ENCODE measurements at places on chromosomes 3 and 15.
A peak's percentile ranks its signal among the peaks of the same experiment; 100 is the strongest.

GRCh38 chr15:35818846-35819245 is 272.9 kb upstream of the DPH6 start:
- DNase-seq: no peak

DNA sequence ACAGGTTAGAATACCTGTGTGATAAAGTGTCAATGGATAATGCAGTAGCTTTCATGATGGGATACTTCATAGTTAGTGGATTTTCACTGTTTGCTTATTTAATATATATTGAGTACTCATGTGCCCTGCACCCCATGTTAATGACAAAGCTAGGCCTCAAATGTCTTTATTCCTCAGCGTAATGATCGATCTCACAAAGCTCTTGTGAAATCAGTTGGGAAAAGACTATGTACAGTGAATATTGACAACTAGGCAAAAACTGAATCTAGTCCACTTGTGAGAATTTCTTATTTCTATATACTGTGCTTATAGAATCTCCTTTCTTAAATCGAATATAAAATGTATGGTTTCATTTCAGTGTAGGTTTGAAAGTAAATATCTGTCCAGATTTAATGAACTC is 17.9 kb downstream of the SMC4 start:
- no peak for DNase-seq

DNA sequence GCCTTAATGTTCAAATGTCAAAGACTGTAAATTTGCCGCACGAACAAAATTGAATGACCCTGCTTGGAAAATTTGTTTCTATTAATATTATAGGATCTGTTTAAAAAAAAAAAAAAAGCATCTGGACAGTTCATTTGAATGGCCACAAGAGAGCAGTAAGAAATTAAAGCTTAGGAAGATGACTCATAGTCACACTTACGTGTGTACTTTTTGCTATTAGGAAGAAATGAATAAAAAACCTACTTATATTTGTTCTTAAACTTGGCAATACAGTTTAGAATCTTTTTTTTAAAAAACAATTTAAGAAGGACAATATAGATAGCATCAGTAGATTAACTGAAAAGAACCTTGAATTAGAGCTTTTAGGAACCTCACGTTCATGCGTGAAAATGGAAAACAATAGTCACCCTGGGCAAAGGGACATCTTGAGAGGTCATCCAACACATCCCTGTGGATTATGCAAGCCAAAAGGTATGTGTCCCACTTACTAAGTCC is 621.8 kb downstream of the MECOM start:
- DNase-seq: no peak

DNA sequence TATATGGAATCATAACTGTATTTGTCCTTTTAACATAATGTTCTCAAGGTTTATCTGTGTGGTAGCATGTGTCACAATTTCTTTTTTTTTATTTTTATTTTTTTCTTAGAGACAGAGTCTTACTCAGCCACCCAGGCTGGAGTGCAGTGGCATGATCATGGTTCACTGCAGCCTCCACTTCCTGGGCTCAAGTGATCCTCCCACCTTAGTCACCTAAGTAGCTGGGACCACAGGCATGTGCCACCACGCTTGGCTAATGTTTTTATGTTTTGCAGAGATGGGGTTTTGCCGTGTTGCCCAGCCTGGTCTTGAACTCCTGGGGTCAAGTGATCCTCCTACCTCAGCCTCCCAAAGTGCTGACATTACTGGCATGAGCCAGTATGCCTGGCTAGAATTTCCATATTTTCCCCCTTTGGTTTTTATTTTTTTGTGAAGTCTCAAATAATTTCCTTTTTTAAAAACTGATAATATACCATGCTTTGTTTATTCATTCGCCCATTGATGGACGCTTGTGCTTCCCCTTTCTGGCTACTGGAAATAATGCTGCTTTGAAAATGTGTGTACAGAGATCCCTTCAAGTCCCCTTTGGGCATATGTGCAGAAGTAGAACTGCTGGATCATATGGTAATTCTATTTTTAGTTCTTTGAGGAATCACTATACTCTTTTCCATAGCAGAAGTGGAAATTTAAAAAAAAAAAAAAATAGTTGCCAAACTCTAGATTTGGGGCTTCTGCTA is 28.4 kb downstream of the TMEM40 start:
- DNase-seq: no peak

DNA sequence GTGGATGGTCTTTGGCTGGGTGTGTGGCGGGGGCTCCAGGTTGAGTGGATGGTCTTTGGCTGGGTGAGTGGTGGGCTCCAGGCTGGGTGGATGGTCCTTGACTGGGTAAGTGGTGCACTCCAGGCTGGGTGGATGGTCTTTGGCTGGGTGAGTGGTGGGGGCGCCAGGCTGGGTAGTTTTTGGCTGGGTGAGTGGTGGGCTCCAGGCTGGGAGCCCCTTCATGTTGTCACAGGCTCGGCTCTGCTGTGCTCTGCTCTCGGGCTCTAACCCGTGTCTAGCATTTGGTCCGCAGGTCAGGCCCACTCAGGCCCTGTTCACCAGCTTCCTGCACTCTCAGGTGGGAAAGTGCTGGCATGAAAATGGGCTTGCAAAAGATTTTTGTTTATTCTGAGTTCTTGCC is 25.1 kb downstream of the CD276 start:
- no peak for DNase-seq

DNA sequence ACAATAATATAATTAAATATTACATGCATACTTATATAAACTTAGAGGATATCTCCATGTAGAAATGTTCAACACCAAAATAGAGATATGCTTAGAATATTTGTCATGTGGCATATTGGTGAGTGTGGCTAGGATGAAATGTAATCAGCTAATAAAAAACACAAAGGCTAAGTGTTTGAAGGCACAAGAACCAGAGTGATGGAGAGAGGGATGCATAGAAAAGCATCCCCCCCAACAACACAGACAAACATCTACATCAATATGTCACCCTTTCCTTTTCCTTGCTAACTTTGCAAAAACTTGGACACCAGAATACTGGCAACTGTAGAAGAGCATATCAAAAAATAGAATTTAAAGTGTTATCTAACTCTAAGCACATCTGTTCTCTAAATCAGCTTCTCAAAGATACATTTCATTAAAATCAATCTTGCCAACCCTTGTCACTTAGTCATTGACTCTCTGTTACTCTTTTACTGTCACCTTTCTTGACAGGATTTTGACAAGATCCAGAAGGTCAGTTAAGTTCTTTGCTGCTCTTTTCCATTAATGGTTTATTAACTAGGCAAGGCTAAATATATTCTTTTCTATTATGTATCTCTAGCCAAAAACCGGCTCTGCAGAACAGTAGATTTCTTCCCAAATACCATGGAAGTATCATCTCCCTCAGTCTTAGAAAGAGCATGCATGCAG is 695.9 kb downstream of the OTOL1 start:
- DNase-seq: no peak

- no peak for DNase-seq
These were observed 558.7 kb upstream of the KCNMB2 start for GRCh38 chr3:177977381-177978158.

DNA sequence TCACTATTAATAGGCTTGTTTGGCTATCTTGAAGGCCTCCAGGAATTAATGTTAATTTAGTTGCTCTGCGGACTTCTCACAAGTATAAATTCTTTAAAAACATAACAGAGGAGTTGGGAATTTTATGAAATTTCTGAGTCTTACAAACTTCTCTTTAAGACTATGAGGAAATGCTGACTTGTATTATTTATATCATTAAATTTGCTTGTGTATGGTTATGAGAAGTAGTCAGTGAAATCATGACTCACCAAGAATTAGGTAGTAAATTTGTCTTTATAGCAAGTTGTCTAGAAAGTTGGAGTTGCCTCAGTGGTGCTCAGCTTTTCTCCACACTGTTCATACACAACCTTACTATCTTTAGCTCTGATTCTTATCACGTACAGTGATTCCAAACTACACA is 26.5 kb downstream of the PHLDB2 start:
- no peak for DNase-seq

GRCh38 chr3:176401211-176401610 is 796.1 kb downstream of the TBL1XR1 start:
- no peak for DNase-seq

- DNase-seq: no peak
These were observed 209.7 kb downstream of the NR1D2 start for GRCh38 chr3:24154781-24155180.

DNA sequence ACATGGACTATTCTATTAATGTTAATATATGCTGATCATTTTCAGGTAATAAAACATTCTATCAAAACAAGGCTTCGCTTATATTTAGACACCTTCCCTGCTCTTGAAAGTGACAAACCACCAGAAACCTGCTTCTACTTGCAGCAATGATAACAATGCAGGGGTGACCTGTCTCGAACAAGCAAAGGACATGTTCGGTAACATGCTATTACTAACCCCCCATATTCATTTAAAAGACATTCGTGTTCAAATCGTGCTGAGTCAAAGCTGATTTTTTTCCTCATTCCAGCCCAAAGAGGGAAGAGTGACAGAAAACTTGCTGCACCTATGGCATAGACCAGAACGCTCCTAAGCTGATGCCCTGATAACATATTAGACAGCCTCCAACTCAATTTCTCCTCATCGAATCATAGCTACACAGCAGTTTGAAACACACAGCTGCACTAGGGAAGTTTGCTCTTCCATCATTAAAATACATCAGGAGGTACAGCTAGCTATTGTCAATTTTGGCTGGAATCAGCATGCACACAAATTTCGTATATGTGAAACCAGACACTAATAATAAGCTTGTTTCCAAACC is 341.5 kb downstream of the FOXP1 start:
- DNase-seq: no peak

DNA sequence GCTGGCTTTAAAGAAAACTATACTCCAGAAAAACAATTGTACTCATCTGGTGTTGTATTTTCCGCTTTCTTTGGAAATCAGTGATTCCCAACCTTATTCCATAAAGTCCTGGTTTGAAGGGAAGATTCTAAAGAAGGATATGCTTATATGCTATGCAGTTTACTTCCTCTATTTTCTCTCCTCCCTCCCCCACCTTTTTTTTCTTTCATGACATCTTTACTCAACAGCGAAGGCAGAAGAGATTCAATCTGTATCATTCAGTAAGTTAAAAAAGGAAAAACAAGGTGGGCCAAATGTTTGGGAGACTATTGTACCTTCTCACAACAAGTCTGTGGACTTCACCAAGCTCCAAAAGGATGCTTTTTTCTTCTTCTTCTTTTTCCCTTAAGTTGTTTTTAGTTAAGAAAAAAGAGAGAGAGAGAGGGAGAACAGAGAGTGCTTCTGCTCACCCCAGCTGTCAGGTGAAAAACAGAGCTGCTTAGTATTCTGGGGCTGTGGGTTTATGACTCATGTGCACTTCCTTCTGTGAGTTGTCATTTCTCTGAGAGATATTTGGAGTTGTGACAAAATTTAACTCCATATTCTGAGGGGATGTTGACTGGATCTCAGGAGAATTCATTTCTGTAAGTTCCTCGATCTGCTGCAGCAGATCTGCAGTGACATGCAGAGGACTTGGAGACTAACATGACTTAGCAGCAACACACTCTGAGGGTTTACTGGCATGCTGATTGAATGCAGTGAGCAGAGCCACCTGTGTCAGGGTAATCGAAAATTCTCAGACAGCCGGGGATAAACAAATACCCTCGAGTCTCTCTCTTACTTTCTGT is 70.7 kb downstream of the SSR3 start:
- DNase-seq: no peak

DNA sequence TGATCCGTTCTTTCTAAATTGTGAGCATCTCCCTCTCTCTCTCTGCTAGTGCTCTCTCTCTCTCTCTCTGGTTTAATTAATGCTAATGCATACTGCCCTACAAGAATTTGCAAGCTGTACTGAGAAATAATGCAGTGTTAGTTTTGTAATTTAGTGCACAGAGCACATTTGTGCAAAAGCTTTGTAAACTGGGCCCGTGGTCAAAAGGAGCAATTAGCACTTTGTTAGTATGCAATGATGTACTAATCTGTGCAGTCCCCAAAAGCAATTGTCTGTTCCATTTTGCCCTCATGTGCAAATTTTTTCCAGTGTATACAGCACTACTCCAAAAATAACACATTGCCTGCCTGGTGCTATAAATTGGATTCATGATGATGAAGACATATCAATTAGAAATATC is 184.6 kb upstream of the CMC1 start:
- no peak for DNase-seq

DNA sequence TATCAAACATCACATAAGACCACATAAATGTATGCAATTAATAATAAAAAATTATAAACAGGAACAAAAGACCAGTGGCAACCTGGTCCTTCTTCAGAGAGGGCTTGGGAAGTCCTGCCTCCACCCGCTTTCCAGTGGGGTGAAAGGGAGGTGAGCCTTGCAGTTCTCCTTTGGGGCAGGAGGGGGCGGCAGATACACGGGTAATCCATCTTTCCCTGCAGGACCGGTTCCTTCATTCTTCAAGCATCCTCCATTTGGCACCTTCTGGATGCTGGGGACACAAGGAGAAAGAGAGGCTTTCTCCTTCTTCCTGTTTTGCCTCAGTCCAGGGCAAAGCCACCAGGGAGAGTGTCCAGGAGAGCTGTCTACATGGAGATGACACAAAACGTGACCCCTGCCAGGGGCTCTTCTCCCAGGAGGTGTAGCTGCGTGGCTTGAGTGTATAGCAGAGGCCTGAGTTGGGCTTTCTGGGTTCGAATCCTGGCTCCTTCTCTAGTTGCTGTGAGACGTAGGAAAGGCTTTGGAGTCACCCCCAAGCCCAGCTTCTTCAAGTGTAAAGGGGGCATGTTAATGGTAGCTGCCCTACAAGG is 23.2 kb downstream of the RPLP1 start:
- peak; percentile 44 for DNase-seq

DNA sequence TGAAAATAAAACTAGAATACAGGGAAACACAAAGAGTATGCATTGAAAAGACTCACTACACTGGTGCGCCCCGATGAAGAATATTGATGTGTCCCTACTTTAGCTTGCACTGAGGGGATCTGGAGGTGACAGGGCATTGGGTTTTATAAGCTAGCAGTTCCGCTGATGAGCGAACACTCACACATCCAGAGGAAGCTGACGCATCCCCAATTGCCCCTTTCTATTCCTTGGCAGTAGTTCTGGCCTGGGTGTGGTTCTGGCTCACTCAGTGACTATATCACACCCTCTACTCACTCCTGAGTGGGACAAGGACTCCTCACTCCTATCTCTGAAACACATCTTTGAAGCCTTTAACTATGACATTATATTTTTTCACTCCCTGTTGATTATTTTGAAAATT is 71.0 kb downstream of the B3GNT5 start:
- DNase-seq: no peak

DNA sequence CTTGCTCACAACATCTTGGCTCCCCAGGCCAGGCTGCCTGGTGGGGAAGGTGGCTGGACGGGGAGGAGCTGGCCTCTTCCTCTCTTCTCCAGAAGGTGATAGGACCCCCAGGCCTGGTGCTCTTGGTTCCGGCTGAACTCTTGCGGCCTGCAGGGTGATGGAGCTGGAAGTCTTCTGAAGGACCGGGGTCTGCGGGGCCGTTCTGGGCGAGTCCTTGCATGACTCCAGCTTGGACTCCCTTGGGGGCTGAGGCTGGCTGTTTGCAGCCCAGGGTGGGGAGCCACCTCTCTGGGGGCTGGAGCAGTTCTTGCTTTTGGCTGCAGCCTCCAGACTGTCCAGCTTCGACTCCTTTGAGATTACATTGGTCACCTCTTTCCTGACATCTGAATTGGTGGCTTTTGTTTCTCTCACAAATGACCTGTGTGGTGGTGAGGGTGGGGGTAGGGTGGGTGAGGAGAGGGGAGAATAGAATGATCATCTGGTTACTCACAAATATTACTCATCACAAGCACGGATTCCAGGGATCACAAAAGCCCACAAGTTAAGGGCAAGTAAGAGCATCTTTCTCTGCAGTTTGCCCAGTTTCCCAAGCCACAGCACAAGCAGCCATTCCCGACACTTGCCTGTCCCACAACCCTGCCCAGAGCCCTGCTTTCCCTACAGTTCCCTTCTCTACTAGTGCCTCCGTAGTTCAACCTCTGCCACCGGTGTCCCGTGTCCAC is 149.1 kb upstream of the HACD2 start:
- no peak for DNase-seq

All from stimulated activated CD4-positive, alpha-beta T cell treated with anti-CD3 and anti-CD28 coated beads, Interleukin-1b, Interleukin-23, amount 100 ng/mL, for 1 hour (primary cell).